Thoracic aorta (tissue), 2 donors: ENCODE measurements at places on chromosomes 5 and 9. TPM values are rescaled to one million over a fixed set of nuclear protein-coding genes. Genes with fewer than 3 reads are reported as not detected.

TMC1 gene
- total RNA-seq = not detected

IL5 gene
- total RNA-seq = not detected

SLC31A1 gene
- total RNA-seq = 11.0 TPM

PCDHB11 gene
- 6.0 TPM for total RNA-seq

SLC45A2 gene
- total RNA-seq = not detected

IL3 gene
- not detected for total RNA-seq

PAXX gene
- 57.3 TPM for total RNA-seq

DNA sequence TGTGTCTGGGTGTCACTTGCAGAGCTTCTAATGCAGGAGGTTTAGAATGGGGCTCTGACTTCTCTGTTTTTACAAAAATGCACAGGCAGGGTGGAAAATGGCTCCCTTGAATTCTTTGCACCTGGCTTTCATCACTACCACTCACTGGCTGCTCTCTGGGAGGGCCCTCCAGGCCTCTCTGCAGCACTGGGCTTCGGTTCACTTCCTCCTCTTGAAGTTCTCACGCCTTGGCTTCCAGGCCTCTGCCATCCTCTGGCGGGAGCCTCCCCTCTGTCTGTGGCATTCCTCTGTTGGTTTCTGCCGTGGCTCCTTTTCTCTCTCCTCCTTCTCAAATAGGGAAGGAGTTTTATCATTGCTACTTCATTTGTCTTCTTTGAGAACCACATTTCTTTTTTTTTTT is 2.8 kb upstream of the PRLR start:
- DNase-seq = no peak

DNA sequence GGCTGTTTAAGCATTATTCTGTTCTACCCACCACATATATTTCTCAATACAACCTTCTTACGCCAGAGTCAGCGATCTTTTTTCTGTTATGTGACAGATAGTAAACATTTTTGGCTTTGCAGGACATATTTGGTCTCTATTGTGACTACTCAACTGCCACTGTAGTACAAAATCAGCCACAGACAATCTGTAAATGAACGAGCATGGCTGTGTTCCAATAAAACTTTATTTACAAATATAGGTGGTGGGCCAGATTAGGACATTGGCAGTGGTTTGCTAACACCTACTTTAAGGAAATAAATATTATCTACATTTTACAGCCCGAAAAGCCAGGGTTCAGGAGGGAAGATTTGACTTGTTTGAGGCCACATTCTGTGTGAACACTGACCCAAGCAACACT is 40.2 kb upstream of the FBXW11 start:
- DNase-seq = no peak

GRCh38 chr9:99050292-99050911 is 54.5 kb upstream of the TGFBR1 start:
- no peak for DNase-seq

DNA sequence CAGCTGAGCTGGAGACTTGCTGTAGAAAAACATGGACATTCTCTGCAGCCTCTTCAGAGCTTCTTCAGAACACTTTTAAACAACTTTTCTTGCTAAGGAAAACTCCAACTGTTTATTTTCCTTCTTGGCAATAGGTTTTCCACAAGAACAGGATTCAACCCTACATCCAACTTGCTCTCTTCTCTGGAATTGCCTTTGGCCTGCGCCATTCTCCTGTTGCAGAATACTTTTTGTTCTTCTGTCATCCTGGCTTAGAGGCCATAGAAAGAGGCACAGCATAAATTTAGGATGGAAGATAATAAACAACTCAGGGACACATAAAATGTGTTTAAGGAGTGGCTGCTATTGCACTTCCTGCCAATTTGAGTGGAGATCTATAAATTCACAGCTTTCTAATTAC is 54.7 kb upstream of the ICE1 start:
- DNase-seq = no peak

DNA sequence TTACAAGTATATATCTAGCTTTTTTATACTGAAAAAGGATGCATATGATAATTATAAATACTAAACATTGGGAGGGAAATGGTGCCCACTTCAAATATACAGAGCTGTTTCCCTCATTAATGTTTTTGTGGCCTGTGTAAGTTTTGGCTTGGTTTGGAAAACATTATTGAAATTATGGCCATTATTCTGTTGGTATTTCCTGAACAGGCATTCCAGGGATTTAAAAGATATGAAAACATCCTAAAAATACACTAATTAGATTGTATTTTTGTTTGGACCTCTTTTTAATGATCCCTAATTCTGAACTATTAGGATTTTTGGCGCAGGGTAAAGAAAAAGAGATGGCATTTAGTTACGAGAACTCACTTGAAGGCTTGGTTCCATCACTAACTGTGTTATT is 50.9 kb downstream of the CLINT1 start:
- no peak for DNase-seq

DNA sequence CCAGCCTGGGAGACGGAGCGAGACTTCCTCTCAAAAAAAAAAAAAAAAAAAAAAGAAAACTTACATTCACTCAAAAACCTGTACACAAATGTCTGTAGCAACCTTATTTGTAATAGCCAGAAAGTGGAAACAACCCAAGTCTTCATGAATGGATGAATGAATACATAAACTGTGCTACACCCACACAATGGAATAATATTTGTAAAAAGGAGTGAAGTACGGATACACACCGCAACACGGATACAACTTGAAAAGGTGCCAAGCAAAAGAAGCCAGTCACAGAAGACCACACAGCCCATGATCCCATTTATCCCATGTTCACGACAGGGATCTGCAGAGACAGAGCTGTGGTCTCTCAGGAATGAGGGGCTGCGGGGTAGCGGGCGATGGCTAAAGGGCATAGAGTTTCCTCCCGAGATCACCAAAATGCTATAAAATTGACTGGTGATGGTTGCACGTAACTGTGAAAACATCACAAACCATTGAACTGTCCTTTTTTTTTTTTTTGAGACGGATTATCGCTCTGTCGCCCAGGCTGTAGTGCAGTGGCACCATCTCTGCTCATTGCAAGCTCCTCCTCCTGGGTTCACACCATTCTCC is 76.2 kb upstream of the COL5A1 start:
- no peak for DNase-seq

DNA sequence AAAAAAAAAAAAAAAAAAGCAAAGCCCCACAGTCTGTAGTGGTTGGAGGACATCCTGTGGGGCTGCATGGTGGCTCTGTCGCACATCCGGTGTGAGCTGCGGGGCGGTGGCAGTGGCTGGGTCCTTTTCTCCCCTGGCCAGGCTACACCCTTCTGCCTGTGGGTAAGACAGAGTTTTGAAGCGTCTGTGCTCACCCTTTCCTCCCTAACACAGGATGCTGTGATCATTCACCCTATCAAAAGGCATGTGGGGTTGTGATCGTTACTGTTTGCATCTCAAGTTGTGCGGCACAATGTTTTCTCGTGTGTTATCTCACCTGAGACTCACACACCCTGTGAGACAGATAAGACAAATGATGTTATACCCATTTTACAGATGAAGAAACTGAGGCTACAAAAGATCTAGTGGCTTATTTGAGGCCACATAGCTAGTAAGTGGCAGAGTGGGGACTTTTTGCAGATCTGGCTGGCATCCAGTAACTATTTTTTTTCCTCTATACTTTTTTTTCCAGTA is 17.5 kb downstream of the IRF1 start:
- no peak for DNase-seq

DNA sequence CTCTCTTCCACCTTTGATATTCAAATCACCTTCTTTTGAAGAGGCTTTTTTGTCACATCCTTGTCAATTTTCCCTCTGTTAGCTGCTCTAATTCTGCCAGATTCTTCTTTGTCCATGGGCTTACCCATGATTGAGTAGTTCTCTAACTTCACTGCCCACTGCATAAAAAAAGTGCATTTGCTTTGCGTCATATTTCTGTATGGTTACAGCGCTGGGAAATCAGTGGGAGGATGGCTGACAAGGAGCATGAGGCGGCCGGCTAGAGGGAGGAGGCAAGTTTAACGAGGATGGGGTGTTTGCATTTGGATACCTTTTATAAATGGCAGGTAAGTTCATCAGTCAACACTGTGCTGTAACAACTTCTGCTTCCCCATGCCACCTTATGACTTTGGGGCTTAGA is 116.5 kb upstream of the LHFPL2 start:
- DNase-seq = no peak

DNA sequence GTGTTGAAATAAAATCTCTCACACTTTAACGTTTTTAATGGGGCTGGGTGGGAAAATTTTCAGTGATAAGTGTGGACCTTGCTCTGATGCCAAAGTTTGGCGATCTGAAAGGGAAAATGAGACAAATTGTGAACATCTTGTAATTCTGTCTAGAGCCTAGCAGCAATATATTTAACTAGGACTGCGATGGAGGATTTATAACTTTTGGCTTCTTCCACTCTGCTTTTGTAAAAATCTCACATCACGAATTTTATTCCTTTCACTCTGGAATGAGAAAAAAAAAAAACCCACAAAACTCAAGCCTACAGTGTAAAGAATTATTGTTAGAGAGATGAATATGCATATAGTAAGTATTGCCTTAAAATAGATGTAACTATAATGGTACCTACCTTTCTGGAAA is 19.9 kb downstream of the CCNH start:
- no peak for DNase-seq

DNA sequence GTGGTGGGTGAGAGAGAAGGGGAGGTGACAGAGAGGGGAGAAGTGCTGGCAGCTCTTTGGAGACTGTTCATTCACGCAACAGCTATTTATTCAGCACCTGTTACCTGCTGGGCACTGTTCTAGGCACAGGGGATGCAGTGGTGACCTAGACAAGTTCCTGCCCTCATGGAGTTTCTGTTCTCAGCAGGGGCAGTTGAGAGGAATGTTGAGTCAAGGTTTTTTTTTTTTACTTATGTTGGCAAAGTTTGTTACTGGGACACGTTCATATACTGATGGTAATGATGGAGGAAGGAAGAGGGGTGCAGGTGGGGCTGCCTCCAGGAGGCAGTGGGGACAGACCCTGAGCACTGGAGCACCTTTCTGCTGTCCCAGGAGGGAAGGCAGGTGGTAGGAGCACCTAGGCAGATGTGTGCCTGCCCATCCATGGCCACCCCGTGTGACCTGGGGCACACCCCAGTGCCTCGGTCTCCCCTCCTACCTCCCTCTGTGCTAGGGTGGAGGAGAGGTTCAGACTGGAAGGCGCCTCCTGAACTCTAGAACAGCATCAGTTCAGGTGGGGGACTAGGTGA is 49.4 kb upstream of the SLC25A51 start:
- DNase-seq = no peak

DNA sequence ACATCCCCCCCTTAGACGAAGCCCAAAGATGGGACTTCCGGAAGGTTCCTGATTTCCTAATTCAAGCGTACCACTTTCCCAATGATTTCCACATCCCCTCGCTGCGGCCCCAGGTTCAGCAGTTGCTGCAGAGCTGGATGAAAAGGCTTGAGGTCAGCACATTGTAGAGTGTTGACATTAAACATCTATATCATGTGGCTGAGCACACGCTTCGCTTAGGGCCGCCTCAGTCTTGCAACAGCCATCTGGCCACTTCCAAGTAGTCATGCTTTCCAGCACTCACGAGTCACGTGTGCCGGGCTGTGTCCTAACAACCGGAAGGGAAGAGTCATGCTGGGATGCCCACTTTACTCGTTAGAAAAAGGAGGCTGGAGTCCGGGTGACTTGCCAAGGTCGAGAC is 340.6 kb upstream of the IRX4 start:
- no peak for DNase-seq

DNA sequence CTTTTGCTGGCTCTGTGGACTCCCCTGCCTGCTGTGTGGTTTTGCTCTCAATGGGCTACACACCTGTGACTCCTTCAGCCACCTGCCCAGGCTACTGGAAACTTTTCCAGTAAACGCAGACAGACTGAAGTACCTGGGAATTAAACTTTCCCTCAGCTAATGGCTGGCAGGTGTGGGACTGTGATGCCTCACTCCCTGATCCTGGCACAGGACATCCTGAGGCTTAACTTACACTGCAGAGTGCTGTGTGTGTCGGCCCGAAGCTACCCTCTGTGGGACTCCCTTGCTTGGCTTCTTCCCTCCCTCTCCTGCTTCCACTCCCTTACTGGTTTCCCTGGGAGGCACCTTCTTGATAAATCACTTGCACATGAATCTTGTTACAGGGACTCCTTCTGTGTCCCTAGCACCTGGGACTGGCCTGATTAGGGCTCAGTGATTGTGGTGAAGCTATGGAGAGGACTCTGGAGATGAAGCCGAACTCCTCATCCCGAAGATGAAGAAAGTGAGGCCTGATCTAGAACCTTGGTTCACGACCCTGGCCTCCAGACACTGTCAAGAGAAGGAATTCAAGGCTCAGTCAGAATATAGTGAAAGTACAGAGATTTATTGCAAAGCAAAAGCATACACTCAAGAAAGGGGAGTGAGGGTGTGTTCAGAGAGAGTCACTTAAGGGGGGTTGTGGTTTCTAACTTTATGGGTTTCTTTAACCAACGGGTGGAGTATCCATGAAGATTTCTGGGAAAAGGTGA is 113.4 kb upstream of the ALDH1B1 start:
- DNase-seq = no peak

GRCh38 chr5:36055984-36056383 is 10.7 kb downstream of the UGT3A2 start:
- DNase-seq = no peak

GRCh38 chr5:111746791-111747190 is 10.2 kb downstream of the NREP start:
- no peak for DNase-seq

DNA sequence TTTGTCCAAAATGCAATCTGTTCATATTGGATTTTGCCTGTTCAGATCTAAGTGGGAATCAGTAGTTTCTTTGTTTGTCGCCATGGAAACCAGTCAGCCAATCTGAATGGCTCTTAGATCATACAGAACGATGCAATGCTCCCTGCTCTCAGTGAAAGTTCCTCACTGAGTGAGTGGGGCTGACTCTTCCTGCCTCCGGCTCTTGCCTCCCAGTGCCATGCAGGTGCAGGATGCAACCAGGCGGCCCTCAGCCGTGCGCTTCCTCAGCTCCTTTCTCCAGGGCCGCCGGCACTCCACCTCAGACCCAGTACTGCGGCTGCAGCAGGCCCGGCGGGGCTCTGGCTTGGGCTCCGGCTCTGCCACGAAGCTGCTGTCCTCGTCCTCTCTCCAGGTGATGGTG is at the start of gene PTPDC1:
TSS of gene PTPDC1 (plus strand) at position 151 of the 400 bp plus-strand sequence. CDS start at position 218, 67 bp downstream.
- no peak for DNase-seq

DNA sequence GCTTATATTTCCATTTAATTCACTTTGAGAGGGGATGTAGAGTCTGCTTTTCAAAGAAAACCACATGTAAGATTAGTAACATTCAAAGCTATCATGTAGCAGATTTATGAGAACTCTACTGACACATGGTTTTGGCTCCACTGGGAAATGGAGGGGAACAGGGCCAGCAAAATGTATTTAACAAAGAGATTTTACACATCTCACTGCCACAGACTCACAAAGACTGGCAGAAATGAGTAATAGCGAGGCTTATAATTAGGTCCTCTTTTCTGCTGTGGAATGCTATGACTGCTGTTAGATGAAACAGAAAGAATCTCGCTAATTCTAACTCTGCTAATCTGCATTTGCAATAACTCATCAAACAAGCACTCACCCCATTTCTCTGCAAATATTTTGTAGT is 4.5 kb downstream of the DAP start:
- no peak for DNase-seq
